ENCODE measurements at places on chromosomes 13 and 19. TPM values are rescaled to one million over a fixed set of nuclear protein-coding genes. Genes with fewer than 3 reads are reported as not detected.

DNA sequence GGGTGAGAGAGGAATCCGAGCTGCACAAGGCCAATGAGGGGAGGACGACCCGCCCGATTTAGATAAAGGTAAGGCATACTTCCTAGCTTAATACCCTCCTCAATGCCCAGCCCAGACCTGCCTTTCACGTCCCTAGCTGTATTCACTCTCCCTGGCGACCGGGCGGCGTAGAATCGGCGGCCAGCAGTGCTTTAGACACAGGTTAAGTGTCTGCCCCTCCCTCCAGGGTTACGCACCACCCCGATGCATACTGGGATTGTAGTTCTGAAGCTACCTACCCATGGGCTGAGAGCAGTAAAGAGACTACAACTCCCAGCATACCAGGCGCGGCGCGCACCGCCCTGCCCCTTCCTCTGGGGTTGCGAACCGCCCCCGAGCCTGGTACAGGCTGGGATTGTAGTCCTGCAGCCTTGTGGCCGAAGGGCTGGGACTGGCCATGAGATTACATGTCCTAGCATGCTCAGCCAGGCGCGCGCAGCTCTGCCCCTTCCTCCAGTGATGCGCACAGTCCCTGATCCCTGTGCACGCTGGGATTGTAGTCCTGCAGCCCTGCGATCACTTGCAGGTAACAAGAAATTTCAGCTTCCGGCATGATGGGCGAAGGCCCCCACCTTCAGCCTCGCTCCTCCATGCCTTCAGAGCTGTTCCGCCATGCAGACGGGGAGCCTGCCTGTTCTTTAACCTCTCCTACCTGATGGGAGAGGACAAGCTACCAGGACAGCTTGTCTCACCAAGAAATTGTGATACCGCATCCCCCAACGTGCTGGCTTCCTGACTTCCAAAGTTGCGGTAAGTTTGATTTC, 43.5 kb upstream of the ZNF14 start:
- H3K4me3 ChIP-seq: peak overlapping the region; percentile 94
- H3K27me3 ChIP-seq: no peaks in the 10 kb centered on the region
- H3K36me3 ChIP-seq: no peaks in the 10 kb centered on the region
- peaks cover 17% of the 10 kb centered on the region for H3K4me1 ChIP-seq
- H3K27ac ChIP-seq: peak overlapping the region; percentile 78

DNA sequence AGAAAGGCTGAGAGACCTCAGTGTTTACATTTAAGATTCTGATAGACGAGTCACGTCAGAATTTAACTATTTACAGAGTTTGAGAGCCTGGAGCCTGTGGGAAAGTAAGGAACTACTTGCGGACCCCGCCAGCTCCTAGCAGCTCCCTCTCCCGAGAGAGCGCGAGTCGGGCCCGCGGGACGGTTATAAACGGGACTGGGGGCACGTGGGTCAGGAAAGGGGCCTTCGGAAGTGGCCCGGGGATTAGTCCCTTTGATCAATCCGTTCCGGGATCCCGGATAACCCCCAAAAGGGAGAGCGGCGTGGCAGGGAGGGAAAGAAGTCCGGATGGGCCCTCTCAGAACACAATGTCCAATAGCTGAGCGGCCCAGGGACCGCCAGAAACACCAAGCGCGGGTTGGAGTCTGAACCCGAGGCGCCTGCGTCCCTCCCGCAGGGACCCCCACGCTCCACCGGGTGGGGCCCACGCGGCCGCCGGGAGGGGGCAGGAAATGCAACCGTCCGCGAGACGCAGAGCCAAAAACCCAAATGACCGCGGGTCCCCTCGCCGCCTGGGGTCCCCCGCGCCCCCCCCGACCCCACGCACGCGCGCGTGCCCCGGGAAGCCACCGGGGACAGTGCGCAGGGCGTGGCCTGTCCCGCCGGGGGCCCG, 3.6 kb downstream of the ZIC5 start:
- peaks cover 63% of the 10 kb centered on the region for H3K27me3 ChIP-seq
- H3K36me3 ChIP-seq: no peaks in the 10 kb centered on the region
- H3K27ac ChIP-seq: no peak overlapping the region
- H3K4me1 ChIP-seq: peaks cover 39% of the 10 kb centered on the region
- DNase-seq: peak; percentile 39
- H3K4me3 ChIP-seq: no peak overlapping the region

MRPL57 gene
- 12.1 TPM for total RNA-seq

SULT2B1 gene
- not detected for total RNA-seq

DNA sequence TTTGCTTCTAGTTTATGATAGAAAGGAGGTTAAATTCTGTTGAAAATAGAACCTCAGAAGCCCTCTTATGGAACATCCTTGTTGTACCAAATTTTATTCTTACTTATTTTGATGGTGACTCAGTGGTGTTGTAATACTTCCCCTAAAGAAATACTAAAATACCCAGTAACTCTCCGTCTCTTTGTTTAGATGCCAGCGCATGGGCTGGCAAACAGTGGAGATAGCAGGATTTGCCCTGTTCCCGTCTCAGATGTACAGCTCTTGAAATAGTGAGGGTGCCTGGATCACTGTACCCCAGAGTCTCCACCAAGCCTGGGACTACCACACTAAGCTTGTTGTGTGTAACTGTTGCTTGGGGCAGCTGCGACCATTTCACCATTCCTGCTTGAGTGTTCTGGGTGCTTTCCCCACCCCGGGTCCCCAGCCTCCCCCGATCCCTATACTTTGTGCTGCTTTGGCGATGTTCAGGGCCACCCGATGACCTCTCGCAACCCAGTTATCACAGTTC, 67.0 kb upstream of the TEX29 start:
- H3K4me3 ChIP-seq: no peak overlapping the region
- H3K36me3 ChIP-seq: peaks cover 3% of the 10 kb centered on the region
- DNase-seq: no peak
- H3K4me1 ChIP-seq: peaks cover 3% of the 10 kb centered on the region

- H3K4me3 ChIP-seq: no peak overlapping the region
- no peaks in the 10 kb centered on the region for H3K27me3 ChIP-seq
These were observed 303.4 kb downstream of the GPC6 start for GRCh38 chr13:93529961-93530360.

GJB2 gene
- not detected for total RNA-seq

GRCh38 chr19:7602935-7603497, 7.4 kb downstream of the CAMSAP3 start:
- H3K27me3 ChIP-seq: no peaks in the 10 kb centered on the region
- no peak for DNase-seq
- H3K27ac ChIP-seq: no peak overlapping the region

GRCh38 chr13:29858667-29859066, 8.2 kb upstream of the UBL3 start:
- H3K4me3 ChIP-seq: no peak overlapping the region
- no peaks in the 10 kb centered on the region for H3K36me3 ChIP-seq
- H3K27me3 ChIP-seq: peaks cover 2% of the 10 kb centered on the region
- no peak overlapping the region for H3K27ac ChIP-seq
- no peaks in the 10 kb centered on the region for H3K4me1 ChIP-seq
- no peak for DNase-seq

DNA sequence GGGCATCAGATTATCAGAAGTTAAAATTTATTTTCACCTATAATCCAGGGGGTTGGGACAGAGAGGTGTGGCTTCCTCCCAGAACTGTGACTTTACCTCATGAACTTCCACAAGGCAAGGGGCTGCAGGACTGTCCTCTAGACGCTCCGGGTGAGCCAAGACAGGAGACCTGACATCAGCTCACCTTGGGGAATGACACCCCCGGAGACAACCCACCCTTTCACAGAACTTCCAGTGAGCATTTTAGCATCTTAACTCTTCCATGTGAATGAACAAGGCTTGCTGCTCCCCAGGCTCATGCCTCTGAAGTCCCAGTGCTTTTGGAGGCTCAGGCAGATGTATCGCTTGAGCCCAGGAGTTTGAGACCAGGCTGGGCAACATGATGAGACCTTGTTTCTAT, 29.4 kb upstream of the TFDP1 start:
- peaks cover 6% of the 10 kb centered on the region for H3K36me3 ChIP-seq
- H3K4me3 ChIP-seq: no peak overlapping the region
- no peak overlapping the region for H3K27ac ChIP-seq
- no peaks in the 10 kb centered on the region for H3K27me3 ChIP-seq
- DNase-seq: no peak

ZNF66 gene
- total RNA-seq: 25.0 TPM

DNA sequence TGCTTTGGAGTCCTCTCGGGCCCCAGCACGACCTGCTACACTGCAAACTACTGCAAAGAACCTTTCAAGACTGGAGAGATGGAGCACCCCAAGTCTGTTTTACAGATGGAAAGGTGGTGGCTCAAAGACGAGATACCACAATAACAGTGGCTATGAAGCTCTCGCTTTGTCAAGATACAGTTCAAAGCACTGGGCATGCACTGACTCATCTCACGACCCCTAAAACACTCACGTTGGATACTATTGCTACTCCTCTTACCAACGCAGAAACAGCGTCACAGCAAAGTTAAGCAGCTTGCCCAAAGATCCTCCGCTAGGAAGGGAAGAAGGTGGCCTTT, 24.0 kb upstream of the LAIR1 start:
- DNase-seq: peak; percentile 50
- peak overlapping the region; percentile 65 for H3K27ac ChIP-seq
- H3K27me3 ChIP-seq: no peaks in the 10 kb centered on the region
- H3K36me3 ChIP-seq: no peaks in the 10 kb centered on the region

DNA sequence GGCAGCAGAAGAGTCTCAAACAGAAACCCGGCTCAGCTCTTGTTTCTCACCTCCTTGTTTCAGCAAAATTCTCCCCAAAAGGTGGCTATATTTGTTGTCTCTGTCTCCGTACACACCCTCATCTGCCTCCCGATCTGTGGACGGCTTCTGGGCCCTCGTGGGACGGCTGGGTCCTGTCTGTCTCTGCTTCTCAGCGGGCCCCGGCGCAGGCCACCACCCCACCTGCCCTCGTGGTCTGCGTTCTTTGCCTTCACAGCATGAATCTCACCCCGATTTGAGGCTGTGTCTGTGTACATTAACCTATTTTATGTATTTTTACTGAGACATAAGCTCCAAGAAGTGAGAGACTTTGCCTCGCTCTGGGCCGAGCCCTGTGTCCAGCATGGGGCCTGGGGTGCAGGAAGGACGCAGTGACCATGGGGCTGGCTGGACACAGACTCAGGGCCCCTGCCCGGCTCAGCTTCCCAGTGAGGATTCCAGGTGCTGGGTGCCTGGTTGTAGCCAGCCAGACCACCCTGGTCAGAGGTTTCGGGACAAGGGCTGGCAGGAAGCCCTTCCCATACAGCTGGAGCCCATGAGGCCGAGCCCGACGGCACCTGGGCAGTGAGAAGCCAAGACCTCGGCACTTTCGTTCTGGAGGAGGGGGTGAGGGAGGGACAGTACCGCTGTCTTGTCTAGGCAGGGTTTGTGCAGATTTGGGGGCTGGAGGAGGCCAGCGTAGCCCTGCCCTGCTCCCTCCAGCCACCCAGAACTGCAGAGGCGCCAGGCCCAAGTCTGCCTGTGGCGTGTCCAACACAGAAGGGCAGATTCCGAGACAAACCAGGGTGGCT, 78.5 kb upstream of the MCF2L start:
- no peaks in the 10 kb centered on the region for H3K36me3 ChIP-seq
- no peak overlapping the region for H3K4me3 ChIP-seq
- no peak for DNase-seq
- H3K27me3 ChIP-seq: no peaks in the 10 kb centered on the region
- no peak overlapping the region for H3K27ac ChIP-seq
- H3K4me1 ChIP-seq: peaks cover 26% of the 10 kb centered on the region

DNA sequence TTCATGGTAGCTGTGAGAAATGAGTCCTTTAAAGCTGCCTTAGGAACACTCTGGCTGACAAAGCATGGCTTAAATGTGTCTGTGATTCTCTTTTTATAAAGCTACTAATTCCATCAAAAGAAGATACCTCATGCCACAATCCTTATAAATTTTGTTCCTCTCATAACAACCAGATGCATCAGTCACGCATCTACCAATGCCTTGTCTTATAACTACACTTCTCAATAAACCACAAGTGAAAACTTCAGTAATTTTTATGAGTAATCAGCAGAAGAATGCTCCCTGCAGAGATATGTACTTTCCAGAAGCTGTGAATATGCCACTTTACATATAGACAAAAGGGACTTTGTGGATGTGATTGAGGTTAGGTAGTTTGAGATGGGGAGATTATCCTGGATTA, 147.8 kb downstream of the SUCLA2 start:
- H3K36me3 ChIP-seq: no peaks in the 10 kb centered on the region
- no peak overlapping the region for H3K4me3 ChIP-seq
- H3K27me3 ChIP-seq: no peaks in the 10 kb centered on the region
- no peaks in the 10 kb centered on the region for H3K4me1 ChIP-seq
- no peak overlapping the region for H3K27ac ChIP-seq

DNA sequence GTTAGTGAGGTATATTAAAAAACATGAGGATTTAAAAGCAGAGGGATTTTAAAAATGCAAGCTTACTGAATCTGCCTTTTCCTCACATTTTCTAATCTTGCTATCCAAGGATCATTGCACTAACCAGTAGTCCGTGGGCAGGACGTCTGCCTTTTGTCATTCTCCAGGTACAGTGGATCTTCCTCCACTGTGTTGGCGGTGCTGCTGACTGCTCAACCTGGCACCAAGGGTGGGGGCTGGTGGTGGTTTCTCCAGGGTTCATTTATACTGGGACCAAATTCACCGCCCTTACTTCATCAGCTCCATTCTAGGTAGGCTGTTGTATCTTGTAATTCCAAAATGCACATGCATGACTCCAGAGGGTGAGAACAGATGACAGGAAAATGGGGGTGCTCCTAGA, 169.3 kb downstream of the STK24 start:
- H3K27me3 ChIP-seq: peaks cover 18% of the 10 kb centered on the region
- no peaks in the 10 kb centered on the region for H3K36me3 ChIP-seq
- no peak overlapping the region for H3K27ac ChIP-seq
- DNase-seq: no peak

DPY19L3 gene
- 40.0 TPM for total RNA-seq

All from B cell (primary cell).